ENCODE measurements at places on chromosomes 7 and 10.
A peak's percentile ranks its signal among the peaks of the same experiment; 100 is the strongest.

DNA sequence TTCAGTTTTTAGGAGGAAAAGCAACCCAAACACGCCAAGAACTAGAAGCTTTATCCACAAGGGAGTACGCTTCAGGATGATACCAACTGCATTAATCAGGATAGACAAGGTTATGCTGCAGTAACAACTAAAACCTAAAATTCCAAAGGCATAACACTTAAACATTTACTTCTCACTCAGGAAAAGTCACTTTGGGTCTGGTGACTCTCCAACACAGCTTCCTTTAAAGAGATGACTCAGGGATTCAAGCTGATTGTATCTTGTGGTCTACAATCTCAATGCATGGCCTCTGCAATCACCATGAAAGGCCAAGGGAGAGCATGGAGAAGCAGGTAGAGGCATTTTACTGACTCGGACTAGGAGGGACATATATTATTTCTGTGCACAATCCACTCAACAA, 315.8 kb downstream of the KCNMA1 start:
- no peak for DNase-seq

DNA sequence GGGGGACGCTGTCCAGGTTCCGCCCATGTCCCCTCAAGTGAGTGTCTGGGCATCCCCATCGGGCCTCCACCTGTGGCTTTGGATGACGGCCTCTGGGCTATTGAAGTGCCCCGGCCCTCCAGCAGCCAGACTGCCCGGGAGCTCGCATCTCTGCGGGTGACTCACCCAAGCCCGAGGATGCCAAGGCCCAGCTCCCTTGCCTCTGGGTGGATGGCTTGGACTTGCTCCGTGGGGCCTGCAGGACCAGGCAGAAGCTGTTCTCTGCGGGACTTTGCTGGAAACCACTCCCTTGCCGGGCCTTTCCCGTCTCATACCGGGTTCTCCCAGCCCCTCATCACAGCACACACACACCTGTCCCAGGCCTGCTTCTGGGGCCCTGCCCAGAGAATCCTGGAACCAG, 22.4 kb downstream of the DPYSL4 start:
- no peak for DNase-seq

- no peak for DNase-seq
Observed at GRCh38 chr7:130868139-130868538, 134.1 kb upstream of the KLF14 start.

- no peak for DNase-seq
Observed at GRCh38 chr7:95972523-95972922, 200.2 kb downstream of the DYNC1I1 start.

DNA sequence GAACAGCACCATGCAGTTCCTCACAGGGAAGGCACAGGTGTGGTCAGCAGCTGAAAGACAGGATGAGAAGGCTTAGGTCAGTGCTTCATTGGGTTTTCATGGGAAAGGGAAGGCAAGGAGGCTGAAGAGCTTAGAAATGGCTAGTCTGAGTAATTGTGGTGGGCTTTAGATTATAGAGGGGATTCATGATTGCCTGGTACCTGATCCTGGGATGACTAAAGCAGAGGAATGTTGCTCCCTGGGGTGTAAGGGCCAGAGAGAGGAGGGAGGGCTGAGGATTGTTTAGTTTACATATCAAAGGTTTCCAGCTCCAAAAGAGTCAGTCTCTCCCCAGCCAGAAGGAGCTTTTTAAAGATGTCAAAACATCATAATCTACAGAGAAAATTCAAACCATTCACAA, 396.3 kb upstream of the POM121L12 start:
- DNase-seq, result no peak

- no peak for DNase-seq
Observed at GRCh38 chr7:117876761-117877160, 3.5 kb upstream of the CTTNBP2 start.

DNA sequence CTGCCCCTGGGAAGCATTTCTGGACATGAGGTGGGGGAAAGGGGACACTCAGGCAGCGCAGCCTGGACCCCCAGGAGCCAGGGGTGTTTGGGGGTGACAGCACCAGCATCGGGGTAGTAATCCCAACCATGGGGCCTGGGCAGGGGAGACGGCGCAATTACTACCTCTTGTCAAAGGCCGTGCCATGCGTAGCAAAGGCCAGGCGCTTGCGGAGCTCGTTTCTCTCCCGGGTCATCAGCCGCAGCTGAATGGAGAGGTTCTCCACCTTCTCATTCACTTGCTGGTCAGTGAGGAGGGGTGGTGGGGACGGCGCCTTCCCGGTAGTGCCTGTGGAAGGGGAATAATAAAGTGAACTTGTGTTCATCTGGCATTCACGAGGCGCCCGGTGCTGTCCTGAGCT, 70.0 kb downstream of the DLG5 start:
- no peak for DNase-seq

DNA sequence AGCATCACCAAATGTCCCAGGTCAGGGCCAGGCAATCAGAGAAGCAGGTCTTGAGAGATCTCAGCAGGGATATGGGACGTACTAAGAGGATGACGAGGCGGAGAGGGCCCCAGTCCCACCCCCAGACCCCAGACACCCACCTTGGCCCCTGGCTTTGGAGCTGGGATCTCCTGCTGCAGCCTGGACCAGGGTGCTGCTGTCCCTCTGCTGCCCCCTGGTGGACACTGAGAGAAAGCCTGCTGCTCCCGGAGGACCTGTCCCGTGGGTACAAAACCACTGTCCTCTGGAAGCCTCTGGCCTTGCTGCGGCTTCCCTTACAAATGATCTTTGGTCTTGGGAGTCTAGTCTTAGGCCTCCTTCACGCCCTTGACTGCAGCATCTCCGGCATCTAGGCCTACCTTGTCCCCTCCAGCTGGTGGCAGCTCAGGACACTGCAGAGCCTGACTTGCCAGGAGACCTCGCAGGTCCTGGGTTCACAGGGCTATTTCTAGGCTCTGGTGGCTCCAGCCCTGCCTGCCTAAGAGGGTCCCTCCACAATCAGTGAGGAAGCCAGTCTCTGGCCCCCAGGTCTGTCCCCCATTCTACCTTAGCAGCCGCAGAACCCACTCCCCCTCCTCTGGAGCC, 97.1 kb downstream of the RGS10 start:
- peak; percentile 20 for DNase-seq

DNA sequence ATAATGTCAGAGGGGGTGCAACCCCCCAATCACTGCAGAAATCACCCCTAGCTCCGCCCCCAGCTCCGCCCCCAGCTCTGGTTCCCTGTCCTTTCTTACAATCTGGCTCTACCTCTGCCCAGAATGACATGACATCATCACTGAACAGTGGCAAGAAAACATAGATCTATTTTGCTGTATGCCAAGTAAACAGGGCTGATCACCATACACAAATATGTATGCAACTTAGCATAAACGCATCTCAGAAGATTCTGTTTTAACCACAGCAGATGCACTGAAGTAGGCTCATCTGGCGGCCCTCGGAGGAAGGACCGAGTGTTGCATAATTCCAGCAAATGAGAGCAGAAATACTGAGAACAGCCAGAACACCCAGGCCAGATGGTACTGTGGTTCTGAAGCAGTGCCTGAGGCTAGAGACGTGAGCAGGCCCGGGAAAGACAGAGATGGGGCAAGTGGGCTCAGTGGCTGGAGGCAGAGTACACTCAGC, 293.3 kb upstream of the KLF14 start:
- DNase-seq, result peak; percentile 89

- no peak for DNase-seq
Observed at GRCh38 chr10:1724921-1725488, 12.3 kb downstream of the ADARB2 start.

GRCh38 chr10:50607356-50607925, 16.3 kb downstream of the SGMS1 start:
- no peak for DNase-seq

- DNase-seq, result no peak
Observed at GRCh38 chr7:150385302-150385723, 6.2 kb downstream of the ZNF775 start.

GRCh38 chr10:71538608-71539260, 142.0 kb downstream of the CDH23 start:
- no peak for DNase-seq

- DNase-seq, result no peak
Observed at GRCh38 chr10:22455068-22455857, 110.0 kb downstream of the SPAG6 start.

DNA sequence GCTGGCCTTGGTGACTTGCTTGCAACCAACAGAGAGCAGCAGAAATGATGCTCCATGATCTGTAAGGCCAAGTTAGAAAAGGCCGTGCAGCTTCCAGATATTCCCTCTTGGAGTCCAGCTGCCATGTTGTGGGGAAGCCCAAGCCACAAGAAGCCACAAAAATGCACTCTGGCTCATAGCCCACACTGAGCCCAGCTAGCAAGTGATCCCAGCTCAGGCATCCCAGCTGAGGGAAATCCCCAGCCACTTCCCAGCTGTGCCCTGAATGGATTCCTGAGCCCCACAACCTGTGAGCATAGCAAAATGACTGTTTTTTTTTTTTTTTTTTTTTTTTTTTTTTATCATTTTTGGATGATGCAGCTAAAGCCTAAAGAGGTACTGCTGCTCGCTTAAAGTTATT, 11.1 kb upstream of the SDK1 start:
- no peak for DNase-seq

All from AG09309 (cell line).